Stimulated activated CD4-positive, alpha-beta T cell treated with anti-CD3 and anti-CD28 coated beads, Interleukin-1b, Interleukin-23, amount 100 ng/mL, for 1 hour (primary cell): ENCODE measurements at places on chromosomes 6 and 20.

DNA sequence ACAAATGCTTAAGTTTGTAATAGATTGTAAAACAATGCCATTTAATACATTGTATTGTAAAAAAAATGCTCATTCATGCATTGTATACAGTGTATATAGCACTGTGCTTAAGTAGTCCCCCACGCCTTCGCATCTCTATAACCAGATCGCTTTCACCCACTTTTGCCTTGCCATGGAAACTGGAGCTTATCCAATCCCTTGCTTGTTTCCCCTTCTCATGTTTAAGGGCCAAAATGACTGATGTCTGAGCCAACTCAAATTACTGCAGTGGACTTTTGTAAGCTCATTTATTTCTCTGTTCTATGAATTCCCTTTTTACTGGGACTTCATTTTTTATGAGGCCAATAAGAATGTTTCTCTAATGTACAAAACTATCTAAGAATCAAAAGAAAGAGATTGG lies 730.9 kb upstream of the GJE1 start:
- DNase-seq = no peak

- no peak for DNase-seq
Measured at GRCh38 chr6:21186479-21187055, 407.0 kb upstream of the SOX4 start.

DNA sequence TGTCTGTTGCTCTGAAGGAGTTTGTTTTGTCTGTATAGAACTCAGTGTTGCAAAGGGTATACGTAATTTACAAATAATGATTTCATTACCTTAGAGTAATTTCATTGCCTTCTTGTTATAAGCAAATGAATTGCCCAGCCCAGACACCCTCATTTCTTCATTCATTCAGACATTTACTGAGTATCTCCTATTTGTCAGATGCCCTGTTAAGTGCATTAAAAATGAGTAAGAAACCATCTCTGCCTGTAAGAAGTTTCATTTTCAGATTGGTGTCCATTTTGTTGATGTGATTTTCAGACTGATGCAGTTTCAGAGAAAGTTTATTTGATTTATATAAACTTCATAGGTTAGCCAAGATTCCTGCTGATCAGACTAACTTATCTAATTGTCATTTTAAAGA lies 429.3 kb downstream of the PHF3 start:
- DNase-seq = no peak

- no peak for DNase-seq
Measured at GRCh38 chr20:38840894-38841470, 35.5 kb downstream of the PPP1R16B start.

- no peak for DNase-seq
Measured at GRCh38 chr20:1893721-1894470, 1.3 kb upstream of the SIRPA start.

DNA sequence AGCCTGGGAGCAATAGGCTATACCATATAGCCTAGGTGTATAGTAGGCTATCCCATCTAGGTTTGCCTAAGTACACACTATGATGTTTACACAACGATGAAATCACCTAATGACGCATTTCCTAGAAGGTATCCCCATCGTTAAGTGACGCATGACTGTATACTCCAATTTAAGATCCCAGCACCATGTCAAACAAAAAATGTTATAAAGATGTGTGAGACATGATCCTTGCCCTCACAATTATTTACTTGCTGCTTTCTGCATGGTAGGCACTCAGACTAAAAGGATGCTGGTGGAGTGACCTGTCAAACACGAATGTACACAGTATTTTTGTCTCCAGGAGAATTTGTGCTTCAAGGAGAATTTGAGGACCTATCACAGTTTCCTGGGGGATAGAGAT lies 32.3 kb downstream of the SNAP25 start:
- no peak for DNase-seq

- no peak for DNase-seq
Measured at GRCh38 chr6:42141603-42142117, 760 bp downstream of the C6orf132 start.

GRCh38 chr6:137013738-137014602 lies 30.8 kb downstream of the IL20RA start:
- DNase-seq = no peak

GRCh38 chr20:55555075-55555650 lies 450.2 kb downstream of the CBLN4 start:
- no peak for DNase-seq
